Keratinocyte (primary cell): ENCODE measurements at places on chromosomes 11 and 22.

DNA sequence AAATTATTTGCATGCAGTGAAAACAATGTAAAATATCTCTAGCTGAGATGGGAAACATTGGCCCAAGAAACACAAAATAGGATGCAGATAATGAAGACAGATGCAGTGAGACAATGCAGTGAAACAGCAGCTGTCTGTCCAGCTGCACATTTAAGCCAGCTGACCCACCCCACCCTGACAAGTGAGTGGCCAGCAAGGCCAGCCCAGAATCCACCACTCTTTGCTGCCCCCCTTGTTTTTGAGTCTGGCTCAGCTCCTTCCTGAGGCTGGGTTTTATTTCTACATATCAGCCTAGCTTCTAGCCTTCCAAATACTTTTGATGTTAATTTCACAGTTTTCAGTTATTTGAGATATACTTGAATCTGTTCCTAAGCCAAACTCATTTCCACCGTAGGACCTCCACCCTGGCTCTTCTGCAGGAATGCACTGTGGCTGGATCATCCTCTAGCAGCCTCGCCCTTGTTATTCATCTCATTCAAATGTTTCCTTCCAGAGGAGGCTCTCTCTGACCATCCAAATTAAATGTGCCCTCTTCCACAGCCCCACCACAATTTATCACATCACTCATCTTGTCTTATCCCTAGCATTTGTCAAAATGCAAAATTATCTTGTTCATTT, 154.1 kb upstream of the POU2AF2 start:
- H3K27ac ChIP-seq: no peak overlapping the region
- no peak overlapping the region for H3K4me3 ChIP-seq
- no peaks in the 10 kb centered on the region for H3K27me3 ChIP-seq
- DNase-seq: no peak
- no peaks in the 10 kb centered on the region for H3K36me3 ChIP-seq

DNA sequence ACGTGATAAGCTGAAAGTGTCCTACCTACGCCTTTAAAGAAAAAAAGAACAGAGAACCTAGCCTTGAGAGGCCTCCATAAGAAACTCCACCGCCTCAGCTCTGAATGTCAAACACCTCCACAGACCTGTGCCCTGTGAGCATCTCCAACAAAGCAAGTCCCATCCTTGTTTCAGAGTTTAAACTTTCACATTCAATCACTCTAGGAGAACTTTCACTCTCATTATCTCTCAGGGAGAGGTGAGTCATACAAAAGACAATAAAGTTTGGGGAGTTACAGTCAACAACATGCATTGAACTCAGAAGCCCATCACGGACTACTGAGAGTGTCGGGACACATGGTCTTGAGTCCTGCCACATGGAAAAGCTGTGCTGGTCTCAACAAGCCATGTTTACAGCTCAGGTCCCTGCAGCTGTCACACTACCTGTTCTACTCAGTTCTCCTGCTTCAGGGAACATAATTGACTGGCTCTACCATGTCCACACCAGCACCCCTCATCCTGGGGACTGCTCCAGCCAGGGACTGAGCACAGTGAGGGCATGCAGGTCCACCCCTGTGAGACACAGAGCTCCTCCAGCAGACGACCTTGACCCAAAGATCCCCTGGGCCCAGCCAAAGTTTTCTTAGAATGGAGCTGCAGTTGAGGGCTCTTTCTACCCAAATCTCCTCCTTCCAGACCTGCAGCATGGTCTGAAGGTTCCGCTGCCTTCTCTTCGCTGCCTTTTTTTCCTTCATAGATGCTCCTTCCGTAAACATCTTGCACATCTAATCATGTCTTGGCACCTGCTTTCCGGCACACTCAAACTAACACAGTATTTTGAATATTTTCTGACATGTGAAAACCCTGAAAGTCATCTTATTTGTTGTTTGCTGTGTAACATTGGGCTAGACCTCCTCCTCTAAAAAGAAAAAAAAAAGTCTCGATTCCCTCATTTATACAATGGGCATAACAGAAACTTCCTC, 114.9 kb downstream of the ETS1 start:
- H3K4me1 ChIP-seq: peaks cover 12% of the 10 kb centered on the region
- H3K27ac ChIP-seq: no peak overlapping the region
- H3K36me3 ChIP-seq: peaks cover 65% of the 10 kb centered on the region
- H3K27me3 ChIP-seq: no peaks in the 10 kb centered on the region
- H3K4me3 ChIP-seq: no peak overlapping the region

- H3K36me3 ChIP-seq: no peaks in the 10 kb centered on the region
- DNase-seq: no peak
- peaks cover 18% of the 10 kb centered on the region for H3K27me3 ChIP-seq
- no peaks in the 10 kb centered on the region for H3K4me1 ChIP-seq
- H3K4me3 ChIP-seq: no peak overlapping the region
Observed at GRCh38 chr22:44424867-44425693, 73.0 kb downstream of the RTL6 start.

- H3K27me3 ChIP-seq: no peaks in the 10 kb centered on the region
- DNase-seq: no peak
- H3K27ac ChIP-seq: peak overlapping the region; percentile 49
- H3K4me3 ChIP-seq: no peak overlapping the region
Observed at GRCh38 chr11:86916330-86916729, 38.9 kb downstream of the FZD4 start.

DNA sequence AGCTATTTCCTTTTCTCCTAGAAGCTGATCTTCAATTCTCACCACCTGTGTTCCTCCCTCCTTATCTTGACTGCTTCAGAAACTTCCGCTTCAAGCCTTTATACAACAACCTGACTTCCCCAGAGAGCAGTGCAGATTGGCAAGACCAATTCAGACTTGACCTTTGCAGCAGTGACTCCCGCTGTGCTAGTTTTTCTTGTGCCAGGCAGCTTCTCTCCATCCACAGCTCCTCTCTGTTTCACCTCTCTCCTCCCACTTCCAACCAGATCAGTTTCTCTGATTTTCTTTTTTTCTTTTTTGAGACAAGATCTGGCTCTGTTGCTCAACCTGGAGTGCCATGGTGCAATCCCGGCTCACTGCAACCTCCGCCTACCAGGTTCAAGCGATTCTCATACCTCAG, 74.3 kb downstream of the GRAMD1B start:
- no peak overlapping the region for H3K4me3 ChIP-seq
- DNase-seq: no peak
- no peak overlapping the region for H3K27ac ChIP-seq
- no peaks in the 10 kb centered on the region for H3K4me1 ChIP-seq

- no peak overlapping the region for H3K4me3 ChIP-seq
- DNase-seq: no peak
- peaks cover 9% of the 10 kb centered on the region for H3K4me1 ChIP-seq
- peaks cover 12% of the 10 kb centered on the region for H3K36me3 ChIP-seq
- H3K27me3 ChIP-seq: no peaks in the 10 kb centered on the region
Observed at GRCh38 chr22:24410110-24410856, 17.1 kb upstream of the ADORA2A start.

- DNase-seq: no peak
- no peaks in the 10 kb centered on the region for H3K36me3 ChIP-seq
- H3K27me3 ChIP-seq: peaks cover 9% of the 10 kb centered on the region
- no peak overlapping the region for H3K4me3 ChIP-seq
- H3K27ac ChIP-seq: no peak overlapping the region
- no peaks in the 10 kb centered on the region for H3K4me1 ChIP-seq
Observed at GRCh38 chr11:122521626-122522025, 133.9 kb upstream of the UBASH3B start.

DNA sequence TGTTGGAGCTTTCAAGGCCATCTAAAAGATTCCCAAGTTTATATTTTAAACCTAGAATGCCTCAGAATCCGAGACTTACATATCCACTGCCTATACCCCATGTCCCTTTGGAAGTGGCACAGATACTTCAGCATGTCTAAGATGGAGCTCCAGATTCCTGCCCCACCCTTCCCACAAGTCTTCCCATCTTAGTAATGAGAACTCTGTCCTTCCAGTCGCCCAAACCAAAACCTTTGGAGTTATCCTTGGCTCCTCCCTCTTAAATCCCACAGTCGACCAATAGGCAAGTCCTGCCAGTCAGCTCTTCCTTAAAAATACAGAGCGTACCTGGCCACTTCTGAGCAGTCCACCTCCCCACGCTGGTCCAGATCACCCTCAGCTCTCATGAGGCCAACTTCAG, 4.3 kb downstream of the POLD4 start:
- peaks cover 36% of the 10 kb centered on the region for H3K4me1 ChIP-seq
- peaks cover 6% of the 10 kb centered on the region for H3K36me3 ChIP-seq
- no peaks in the 10 kb centered on the region for H3K27me3 ChIP-seq
- no peak overlapping the region for H3K27ac ChIP-seq

DNA sequence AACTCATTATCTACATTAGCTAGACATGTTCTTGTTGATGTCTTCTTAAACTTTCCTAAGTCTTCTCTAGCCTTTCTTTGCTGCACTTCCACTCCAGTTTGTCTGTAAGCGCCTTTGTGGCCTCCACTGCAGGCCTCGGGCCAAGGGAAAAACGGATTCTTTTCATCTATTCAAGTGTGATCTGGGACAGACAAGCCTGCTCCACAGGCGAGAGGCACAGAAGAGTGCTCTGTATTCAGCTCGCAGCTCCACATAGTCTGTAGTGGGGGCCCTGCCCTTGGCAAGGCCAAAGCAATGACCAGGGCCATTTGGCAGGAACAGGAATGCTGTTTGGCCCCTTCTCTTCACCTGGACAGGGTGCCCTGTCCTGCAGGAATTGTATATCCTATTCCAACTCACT, 84.1 kb upstream of the BARX2 start:
- H3K4me3 ChIP-seq: no peak overlapping the region
- no peak overlapping the region for H3K27ac ChIP-seq
- no peaks in the 10 kb centered on the region for H3K36me3 ChIP-seq
- no peaks in the 10 kb centered on the region for H3K4me1 ChIP-seq
- H3K27me3 ChIP-seq: peaks cover 9% of the 10 kb centered on the region
- no peak for DNase-seq

GRCh38 chr11:94895451-94895850, 77.9 kb downstream of the CWC15 start:
- H3K36me3 ChIP-seq: peaks cover 16% of the 10 kb centered on the region
- H3K27ac ChIP-seq: no peak overlapping the region
- H3K4me3 ChIP-seq: no peak overlapping the region
- DNase-seq: no peak
- no peaks in the 10 kb centered on the region for H3K4me1 ChIP-seq
